ENCODE measurements at places on chromosomes 5 and 9.

GRCh38 chr5:137320056-137321045, 178.8 kb downstream of the SPOCK1 start:
- DNase-seq = peak; percentile 87

GRCh38 chr5:72159501-72159911, 52.2 kb downstream of the MAP1B start:
- DNase-seq = no peak

DNA sequence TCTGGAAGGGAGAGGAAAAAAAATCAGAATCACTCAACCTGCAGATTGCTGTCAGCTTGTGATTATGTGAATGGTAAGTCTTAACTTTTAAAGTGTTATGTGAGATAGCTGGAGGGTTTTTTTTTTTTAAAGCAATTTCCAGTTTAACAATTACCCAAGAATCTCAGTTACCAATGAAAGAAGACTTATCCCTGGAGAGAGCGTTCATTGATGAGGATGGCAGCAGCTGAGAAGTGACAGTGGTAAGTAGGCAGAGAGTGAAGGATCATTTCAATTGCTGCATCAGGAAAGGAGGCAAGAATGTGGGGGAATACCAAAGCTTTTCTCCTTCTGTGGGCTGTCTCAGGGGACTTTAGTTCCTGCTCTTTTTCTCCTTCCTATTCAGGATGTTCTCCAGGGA, 370.2 kb upstream of the C9orf72 start:
- no peak for DNase-seq

DNA sequence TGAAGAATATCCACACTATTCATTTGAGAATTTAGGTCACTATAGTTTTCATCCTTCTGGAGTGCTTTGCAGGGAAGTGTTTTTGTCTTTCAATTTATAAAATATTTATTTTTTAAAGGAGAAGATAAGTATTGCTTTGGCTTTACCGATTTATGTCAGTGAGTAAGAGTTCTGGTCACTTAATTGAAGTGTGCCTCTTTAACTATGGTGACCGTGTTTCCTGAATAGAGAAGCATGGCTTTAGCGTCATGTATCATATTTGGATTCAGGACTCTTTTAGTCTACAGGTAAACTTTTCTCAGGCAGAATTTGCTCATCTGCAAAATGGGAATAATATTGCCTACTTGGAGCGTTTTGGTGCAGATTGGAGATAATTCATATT, 902 bp downstream of the BDP1 start:
- no peak for DNase-seq

DNA sequence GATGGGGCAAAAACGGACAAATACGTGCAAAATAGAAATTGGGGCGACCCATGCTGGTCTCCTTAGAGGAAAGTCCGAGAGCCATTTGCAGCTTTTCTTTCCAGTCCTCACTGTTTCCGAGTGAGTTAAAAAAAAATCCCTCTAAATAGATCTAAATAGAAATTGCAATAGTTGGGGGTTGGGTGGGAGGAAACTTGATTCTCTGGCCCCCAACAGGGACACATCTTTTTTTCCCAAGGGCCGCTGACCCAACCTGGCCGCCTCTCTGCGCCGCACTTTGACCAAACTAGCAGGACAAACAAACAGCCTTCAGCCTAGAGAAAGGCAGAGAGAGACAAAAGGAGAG, 2.8 kb upstream of the NKX2-5 start:
- DNase-seq = no peak

DNA sequence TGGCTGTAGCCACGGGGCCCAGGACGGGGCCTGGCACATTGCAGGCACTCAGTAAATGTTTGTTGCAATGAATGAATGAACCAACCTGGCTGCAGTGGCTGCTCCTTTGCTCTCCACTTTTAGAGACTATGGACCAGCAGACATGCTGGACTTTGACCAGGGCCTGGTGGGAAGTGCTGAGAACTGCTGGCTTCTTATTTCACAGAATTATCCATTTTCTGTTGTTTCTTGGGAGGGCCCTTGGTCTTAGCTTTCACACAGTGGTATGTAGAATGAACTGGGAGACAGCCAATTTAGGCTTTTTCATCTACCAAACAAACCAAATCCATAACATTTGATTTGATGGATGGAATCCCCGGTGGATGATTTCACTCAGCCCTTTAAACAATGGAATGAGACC, 78.0 kb upstream of the LHFPL2 start:
- DNase-seq = no peak

DNA sequence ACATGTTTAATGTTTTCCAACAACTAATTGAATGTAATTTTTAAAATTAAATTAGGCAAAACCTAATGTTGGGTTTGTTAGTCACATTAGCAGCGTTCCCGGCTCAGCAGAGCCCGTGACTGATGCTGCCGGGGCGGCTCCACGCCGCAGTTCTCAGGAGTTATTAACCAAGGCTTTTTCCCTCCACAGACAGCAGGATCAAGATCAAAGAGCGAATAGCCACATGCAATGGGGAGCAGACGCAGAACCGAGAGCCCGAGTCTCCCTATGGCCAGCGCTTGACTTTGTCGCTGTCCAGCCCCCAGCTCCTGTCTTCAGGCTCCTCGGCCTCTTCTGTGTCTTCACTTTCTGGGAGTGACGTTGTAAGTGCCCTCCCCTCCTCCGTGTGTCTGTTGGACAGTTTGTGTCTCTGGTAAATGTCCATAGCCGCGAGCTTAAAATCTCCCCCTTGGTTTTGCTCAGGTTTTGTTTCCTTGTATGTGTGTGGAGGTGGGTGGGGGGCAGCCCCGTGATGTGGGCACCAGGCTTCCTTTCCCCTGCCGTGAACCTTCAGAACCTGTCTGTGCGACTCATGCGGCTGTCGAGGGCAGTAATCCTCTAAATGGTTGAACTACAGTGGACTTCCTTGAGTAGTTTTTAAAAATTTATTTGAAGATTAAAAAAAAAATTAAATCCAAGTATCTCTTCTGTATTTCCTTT, 37.1 kb downstream of the TENT4A start:
- no peak for DNase-seq

- no peak for DNase-seq
Measured at GRCh38 chr5:75168026-75168735, 68.5 kb downstream of the ANKRD31 start.

- DNase-seq = peak; percentile 74
Measured at GRCh38 chr5:18465833-18466681, 831.8 kb downstream of the TAF11L14 start.

DNA sequence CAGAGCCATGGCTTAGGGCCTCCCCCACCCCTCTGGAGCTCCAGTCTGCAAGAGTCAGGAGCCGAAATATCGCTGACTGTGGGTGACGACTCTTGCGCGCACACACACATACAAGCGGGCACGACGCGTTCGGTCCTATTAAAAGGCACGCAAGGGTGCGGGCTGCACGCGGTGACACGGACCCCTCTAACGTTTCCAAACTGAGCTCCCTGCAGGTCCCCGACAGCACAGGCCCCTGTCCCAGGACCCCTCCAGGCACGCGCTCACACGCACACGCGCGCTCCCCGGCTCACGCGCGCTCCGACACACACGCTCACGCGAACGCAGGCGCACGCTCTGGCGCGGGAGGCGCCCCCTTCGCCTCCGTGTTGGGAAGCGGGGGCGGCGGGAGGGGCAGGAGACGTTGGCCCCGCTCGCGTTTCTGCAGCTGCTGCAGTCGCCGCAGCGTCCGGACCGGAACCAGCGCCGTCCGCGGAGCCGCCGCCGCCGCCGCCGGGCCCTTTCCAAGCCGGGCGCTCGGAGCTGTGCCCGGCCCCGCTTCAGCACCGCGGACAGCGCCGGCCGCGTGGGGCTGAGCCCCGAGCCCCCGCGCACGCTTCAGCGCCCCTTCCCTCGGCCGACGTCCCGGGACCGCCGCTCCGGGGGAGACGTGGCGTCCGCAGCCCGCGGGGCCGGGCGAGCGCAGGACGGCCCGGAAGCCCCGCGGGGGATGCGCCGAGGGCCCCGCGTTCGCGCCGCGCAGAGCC, at the start of gene GRIN1:
Gene GRIN1, plus strand, starts transcription at position 433 of the 746 bp plus-strand sequence. CDS start 333 bp downstream, outside the sequence.
- DNase-seq = no peak

- no peak for DNase-seq
Measured at GRCh38 chr9:113151696-113152630, 1.2 kb downstream of the SLC31A2 start.

- no peak for DNase-seq
Measured at GRCh38 chr9:116189683-116190082, 36.1 kb downstream of the PAPPA start.

DNA sequence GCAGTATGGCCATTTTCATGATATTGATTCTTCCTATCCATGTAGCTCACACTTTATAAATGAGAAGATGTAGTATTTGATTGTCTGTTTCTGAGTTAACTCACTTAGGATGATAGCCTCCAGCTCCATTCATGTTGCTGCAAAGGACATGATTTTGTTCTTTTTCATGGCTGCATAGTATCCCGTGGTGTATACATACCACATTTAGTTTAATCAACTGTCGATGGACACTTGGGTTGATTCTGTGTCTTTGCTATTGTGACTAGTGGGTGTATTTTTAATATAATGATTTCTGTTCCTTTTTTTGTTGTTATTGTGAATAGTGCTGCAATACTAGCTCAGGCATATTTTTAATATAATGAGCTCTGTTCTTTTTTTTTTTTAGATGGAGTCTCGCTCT, 560.3 kb upstream of the ZNF608 start:
- DNase-seq = no peak

- DNase-seq = no peak
Measured at GRCh38 chr5:95720094-95720786, 10.9 kb upstream of the RHOBTB3 start.

DNA sequence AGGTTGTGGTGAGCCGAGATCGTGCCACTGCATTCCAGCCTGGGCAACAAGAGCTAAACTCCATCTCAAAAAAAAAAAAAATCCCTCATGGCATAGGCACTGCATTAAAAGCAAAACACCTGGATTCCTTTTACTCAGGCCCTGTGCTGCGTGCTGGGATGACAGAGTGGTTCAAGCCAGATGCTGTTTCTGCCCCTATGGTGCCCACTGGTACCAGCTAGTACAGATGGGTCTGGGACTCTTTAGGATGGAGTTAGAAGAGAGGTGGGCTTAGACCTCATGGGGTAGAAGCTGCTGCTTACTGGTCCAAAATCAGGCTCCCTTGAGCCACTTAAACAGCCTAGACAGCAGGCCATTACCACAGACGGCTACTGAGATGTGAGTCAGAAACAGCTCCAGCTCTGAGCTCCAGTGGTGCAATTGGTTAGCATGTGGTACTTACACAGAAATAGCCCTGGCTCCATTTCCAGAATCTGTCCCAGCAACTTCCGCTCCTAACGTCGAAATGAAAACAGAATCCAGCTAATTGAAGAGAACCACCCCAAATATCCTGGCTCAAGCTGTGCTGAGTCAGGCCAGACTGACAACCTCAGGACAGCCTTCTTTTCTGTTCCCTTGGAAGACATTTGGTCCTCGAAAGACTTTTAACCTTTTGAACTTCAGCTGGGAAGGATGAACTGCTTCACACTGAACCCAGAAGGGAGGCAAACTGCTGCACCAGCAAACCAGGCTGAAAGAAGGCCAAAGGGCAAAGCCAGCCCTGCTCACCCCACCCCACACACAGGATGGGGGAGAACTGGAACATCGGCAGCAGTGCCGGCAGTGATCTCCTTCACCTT, 15.5 kb downstream of the C5orf15 start:
- DNase-seq = peak; percentile 65

- no peak for DNase-seq
Measured at GRCh38 chr5:54873691-54874090, 111.7 kb downstream of the ESM1 start.

GRCh38 chr9:112258106-112258505, 75.3 kb downstream of the PTBP3 start:
- DNase-seq = no peak

DNA sequence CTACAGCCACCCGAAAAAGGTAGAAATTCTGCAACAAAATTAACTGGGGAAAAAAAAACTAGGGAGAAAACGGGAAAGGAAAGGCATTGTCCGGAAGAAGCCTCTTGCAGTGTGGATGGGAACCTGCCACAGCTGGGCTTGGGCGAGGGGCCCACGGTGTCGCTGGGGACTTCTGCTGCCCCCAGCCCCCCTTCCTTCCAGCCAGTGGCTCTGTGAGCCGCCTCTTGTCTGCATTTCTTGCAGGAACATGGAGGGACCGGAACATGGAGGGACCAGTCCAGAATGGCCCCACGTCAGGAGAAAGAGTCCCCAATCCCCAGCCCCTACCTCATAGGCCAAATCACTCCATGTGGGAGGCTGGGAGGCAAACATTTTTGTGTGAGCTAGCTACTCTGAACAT, 36.9 kb upstream of the EXOC3 start:
- no peak for DNase-seq

- peak; percentile 80 for DNase-seq
Measured at GRCh38 chr9:7570107-7570720, 229.4 kb downstream of the DMAC1 start.

GRCh38 chr5:135543485-135544304, 7.9 kb upstream of the NEUROG1 start:
- peak; percentile 73 for DNase-seq

DNA sequence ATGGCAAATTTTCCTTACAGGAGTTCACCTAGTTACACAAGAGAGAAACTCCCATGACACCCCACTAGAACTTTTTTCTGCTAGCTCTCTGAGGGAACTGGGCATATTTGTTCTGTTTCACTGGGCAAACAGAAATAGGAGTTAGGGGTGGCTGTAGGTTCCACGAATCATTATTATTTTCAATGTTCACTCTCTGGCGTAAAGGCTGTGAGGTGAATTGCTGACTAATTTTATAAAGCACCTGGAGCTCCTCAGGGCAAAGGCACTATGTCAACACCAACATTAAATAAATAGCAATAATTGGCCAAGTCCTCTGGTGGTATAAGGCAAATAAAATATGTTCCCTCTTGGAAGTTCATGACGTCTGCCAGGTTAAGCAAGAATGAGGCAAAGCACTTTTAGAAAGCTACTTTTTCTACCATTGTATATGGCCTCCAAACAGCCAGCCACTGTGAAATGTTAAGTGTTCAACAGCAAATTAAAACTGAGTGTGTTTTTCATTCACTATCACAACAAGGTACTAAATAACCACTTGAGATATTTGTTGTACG, 344.6 kb downstream of the PDE4D start:
- DNase-seq = no peak

GRCh38 chr5:87137283-87137682, 130.4 kb upstream of the RASA1 start:
- no peak for DNase-seq

DNA sequence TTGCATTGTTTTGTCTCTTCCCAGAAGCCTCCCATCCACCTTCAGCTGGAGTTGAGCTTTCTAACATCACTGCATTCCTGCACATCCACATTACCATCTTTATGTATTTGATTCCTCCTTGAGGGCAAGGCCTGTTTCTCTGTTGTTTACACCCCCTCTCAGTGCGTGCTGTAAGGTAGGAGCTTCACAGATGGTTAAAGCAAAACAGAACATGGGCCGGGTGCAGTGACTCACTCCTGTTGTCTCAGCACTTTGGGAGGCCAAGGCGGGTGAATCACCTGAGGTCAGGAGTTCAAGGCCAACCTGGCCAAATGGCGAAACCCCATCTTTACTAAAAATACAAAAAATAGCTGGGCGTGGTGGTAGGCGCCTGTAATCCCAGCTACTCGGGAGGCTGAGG, 110.9 kb downstream of the KCNIP1 start:
- DNase-seq = peak; percentile 83

Data from islet precursor cell (in vitro differentiated cells).